ENCODE measurements at places on chromosomes 11 and 22. TPM values are rescaled to one million over a fixed set of nuclear protein-coding genes. Genes with fewer than 3 reads are reported as not detected.

DNA sequence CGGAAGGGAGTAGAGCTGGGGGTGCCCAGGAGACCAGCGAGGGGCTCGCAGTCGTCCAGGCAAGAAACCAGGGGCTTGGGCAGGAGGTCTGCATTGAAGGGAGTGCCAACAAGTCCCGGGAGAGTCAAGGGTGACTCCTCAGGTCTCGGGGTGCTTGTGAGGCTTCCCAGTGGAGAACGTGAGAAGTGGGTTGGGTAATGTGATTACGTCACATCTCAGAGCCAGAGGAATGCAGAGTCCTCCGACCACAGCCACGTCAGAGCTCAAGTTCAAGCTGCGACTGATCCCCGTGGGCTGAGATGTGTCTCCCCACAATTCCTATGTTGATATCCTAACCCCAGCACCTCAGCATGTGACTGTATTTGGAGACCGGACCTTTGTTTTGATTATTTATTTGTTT lies 89.7 kb upstream of the SHANK2 start:
- DNase-seq, result no peak

DNA sequence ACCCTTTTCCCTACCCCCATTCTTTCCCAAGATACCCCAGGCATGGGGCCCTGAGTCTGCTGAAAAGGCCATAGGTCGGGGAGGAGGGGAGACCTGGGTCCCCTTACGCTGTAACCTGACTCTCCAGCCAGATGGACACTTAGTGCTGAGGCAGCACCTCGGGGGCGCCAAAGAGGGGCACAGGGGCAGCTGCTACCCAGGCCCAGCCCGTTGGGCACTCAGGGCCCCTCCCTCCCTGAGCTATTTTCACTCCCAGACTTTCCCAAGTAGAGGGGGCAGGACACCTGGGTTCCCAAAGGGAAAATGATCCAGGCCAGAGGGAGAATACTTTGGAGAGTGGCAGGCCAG lies 933 bp downstream of the ACTN3 start:
- DNase-seq, result no peak

DNA sequence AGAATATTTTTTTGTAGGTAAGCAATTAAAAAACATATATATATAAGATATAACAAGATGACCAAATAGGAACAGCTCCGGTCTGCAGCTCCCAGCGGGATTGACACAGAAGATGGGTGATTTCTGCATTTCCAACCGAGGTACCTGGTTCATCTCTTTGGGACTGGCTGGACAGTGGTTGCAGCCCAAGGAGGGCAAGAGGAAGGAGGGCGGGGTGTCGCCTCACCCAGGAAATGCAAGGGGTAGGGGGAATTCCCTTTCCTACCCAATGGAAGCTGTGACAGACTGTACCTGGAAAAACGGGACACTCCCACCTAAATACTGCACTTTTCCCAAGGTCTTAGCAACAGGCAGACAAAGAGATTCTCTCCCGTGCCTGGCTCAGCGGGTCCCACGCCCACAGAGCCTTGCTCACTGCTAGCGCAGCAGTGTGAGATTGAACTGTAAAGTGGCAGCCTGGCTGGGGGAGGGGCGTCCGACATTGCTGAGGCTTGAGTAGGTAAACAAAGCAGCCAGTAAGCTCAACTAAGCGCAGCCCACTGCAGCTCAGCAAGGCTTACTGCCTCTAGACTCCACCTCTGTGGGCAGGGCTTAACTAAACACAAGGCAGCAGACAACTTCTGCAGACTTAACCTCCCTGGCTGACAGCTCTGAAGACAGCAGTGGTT lies 163.8 kb downstream of the CWF19L2 start:
- no peak for DNase-seq

The NCR3LG1 gene
- total RNA-seq, result 0.82 TPM

- peak; percentile 94 for DNase-seq
These were observed 7.9 kb upstream of the FADS3 start for GRCh38 chr11:61899146-61899841.

DNA sequence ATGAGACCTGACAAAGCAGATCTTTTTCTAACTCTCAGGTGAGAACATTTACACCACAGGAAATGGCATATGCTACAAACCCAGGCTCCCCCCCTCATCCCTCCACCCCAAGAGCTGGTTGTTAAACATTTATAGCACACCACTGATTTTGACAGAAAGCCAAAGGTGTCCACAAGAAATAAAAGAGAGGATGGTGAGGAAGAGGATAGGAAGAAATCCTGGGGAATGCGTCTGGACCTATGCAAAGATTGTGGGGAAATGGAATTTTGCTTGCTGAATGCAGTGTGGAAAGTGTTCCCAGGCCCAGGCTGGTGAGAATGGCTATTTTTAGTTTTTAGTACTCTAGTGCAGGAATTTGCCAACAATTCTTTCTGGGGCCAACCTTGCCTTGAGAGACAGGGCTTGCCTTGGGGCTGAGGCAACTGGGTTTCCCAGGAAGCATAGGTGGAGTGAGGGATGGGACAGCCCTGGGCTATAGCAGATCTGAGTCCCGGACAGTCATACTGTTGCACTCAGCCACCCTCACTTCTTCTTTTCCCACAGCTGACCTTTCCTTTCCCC lies 163.9 kb downstream of the ADAMTS15 start:
- no peak for DNase-seq

DNA sequence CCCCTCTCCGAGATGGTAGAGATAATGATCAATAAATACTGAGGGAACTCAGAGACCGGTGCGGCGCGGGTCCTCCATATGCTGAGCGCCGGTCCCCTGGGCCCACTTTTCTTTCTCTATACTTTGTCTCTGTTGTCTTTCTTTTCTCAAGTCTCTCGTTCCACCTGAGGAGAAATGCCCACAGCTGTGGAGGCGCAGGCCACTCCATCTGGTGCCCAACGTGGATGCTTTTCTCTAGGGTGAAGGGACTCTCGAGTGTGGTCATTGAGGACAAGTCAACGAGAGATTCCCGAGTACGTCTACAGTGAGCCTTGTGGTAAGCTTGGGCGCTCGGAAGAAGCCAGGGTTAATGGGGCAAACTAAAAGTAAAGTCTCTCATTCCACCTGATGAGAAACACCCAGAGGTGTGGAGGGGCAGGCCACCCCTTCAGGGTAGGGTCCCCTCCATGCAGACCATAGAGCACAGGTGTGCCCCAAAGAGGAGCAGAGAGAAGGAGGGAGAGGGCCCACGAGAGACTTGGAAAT lies 43.2 kb downstream of the IGLL1 start:
- DNase-seq, result no peak

The ASPHD2 gene
- total RNA-seq, result 9.2 TPM

- peak; percentile 73 for DNase-seq
These were observed 13.1 kb upstream of the HIKESHI start for GRCh38 chr11:86288776-86289507.

The SLC22A12 gene
- not detected for total RNA-seq

DNA sequence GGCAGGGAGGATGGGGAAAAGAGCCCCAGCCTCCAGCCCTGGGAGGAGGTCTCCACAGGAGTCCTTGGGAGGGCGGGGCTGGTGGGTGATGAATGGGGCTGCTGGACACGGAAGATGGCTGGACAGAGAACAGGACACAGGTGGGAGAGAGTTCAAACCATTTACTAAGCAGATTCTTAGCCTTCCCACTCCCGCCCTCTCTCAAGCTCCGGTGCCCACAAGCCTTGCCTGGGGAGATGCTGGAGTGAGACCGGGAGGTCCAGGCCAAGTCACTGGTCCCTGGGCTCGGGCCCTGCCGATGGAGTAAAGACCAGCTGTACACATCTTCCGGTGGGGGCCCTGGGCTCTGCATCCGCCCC lies 1.4 kb downstream of the CLDN5 start:
- DNase-seq, result no peak

- DNase-seq, result no peak
These were observed 58.8 kb downstream of the ISX start for GRCh38 chr22:35124691-35125219.

DNA sequence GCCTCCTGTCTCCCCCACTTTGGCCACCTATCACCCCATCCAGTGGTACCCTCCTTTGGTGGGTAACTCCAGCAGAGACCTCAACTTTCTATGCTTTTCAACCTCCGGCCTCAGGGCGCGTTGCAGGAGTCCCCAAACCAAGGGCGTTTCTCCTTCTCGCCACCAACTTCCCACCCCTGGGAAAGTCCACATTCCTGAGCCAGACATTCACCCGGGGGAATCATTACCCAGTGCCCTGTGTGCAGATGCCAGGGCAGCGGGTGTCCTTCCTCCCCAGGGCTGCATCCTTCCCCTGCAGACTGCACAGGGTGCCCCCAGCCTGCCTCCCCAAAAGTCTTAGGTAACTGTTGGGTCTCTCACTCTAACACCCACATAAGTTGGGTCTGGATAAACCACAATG lies 26.4 kb downstream of the MYEOV start:
- DNase-seq, result no peak

DNA sequence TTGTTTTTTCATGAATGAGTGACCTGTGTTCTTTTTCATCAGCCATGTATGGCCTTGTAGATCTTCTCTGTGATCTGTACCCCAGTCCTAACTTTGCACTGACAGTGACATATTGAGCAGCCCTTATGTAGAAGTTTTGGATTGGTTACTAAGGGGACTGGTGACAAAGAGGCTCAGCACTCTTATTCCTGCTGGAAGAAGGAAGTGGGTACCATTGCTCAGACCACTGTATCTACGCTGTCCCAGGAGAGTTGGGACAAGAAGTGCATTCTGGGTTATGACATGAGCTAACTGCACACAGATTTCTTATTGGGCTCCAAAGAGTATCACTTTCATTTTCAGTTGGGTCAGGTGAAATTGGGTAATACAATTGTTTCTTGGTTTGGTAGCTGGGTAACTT lies 107.8 kb upstream of the RASSF10 start:
- DNase-seq, result no peak

- DNase-seq, result no peak
These were observed 191.6 kb upstream of the PGR start for GRCh38 chr11:101321222-101321621.

GRCh38 chr11:73759610-73760134 lies 1.2 kb downstream of the RAB6A start:
- DNase-seq, result no peak

DNA sequence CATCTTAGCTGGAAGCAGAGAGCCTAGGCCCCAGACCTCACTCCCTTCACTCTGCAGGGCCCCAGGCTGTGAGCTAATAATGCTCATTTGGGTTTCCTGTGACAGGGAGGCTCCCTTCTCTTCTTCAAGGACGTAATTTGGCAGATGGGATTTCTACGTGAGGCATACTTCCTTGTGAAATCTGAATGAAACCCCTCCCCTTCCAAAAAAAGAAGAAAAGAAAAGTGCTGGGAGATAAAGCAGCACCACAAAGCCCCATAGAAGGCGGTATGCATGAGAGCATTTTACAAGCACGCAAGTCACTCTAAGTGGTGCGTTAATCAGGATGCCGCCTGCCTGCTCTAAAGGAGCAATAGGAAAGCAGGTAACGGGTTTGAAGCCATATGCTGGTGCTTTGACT lies 5.7 kb downstream of the P2RX3 start:
- DNase-seq, result no peak

The MUC5AC gene
- total RNA-seq, result not detected

GRCh38 chr22:49577168-49578060 lies 250.3 kb downstream of the BRD1 start:
- DNase-seq, result no peak

GRCh38 chr11:72309074-72309598 lies 65.2 kb upstream of the PHOX2A start:
- no peak for DNase-seq

GRCh38 chr22:21917181-21917958 lies 35.3 kb downstream of the PPM1F start:
- DNase-seq, result no peak

The RGL4 gene
- total RNA-seq, result 9.1 TPM

DNA sequence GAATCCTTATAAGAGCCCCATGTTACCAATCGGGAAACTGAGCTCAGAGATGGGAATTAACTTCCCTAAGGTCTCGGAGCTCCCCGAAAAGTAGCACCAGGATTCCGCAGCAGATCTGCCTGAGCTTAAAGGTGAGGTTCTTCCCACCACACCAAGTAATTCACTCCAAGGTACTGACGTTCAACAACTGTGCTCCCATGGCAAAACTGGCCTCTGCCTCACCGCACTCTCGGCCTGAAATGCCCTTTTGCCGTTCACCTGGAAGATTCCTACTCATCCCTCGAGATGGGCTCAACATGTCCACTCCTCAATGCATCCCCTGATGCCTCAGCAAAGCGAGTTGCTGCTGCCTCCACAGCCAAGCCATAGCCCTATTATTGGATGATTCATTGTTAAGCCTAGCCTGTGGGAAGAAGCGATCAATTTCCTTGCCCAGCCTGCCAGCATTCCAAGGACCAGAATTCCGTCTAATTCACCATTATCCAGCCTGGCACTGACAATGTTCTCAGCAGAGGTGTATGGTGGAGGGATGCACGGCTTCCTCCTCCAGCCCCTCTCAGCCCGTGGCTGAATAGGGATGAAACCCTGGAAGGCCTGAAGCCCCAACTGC lies 4.2 kb downstream of the PLAAT3 start:
- no peak for DNase-seq

The RASSF10 gene
- total RNA-seq, result not detected

- DNase-seq, result no peak
These were observed 66.8 kb downstream of the FZD4 start for GRCh38 chr11:86888164-86889000.

DNA sequence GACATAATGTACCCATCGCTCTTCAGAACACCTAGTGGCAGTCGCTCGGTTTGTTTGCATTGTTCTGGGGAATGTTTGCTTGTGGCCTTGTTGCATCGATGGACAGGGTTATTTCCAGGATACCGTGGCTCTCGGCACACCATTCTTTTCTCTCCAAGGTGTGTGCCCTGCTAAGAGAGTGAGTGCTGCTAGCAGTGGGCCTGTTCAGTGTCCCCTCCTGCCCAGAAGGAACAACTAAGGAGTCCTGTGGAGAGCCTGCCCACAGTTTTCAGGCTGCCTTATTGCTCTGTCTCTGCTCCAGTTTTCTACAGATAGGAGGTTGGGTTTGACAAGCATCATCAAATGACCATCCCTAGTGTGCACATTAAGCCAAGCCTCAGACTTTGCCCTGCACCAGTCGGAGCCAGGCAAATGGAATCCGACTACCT lies 1.4 kb downstream of the CRY2 start:
- DNase-seq, result no peak

The RFPL1 gene
- total RNA-seq, result not detected

DNA sequence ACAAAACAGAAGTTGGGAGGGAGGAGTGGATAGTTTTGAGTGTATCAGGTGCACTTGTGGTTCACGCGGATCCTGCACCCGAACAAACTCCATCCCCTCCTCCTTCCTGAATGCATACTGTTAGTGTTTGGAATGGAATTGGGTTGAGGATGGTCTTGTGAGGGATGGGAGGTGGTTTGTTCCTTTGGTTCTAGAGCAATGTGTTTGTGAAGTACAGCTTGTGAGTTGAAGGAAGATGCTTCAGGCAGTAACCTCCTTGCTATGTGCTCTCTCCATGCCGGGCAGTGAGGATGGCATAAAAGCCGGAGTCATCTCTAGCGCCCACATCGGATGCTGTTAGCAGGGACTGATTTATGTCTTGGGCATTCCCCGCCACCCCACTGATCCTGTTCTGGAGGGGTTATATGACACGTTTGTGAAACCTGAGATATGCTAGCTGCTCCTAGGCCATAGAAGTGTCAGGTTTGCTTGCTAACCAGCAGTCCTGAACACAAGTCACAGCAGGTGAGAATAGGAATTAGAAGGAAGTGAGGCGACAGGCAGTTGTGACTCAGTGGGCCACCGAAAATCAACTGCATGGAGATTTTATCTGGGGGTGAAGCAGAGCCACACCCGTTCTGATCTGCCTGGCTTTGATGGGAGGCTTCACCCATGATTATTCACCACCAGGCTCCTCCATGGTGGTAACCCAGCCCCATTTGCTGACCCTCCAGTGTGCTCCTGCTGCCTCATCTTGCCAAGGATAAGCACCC lies 2.2 kb downstream of the BCR start:
- peak; percentile 89 for DNase-seq

Data from activated CD4-positive, alpha-beta memory T cell treated with anti-CD3 and anti-CD28 coated beads for 36 hours (primary cell).